ENCODE measurements at places on chromosomes 5 and 9. TPM values are rescaled to one million over a fixed set of nuclear protein-coding genes. Genes with fewer than 3 reads are reported as not detected.

COL15A1 gene
- polyA plus RNA-seq: 25.9 TPM

RXFP3 gene
- polyA plus RNA-seq: 0.33 TPM

NOP16 gene
- 31.5 TPM for polyA plus RNA-seq

IL5 gene
- polyA plus RNA-seq: not detected

CAPSL gene
- polyA plus RNA-seq: 6.9 TPM

GABRA1 gene
- polyA plus RNA-seq: not detected

SCGB3A1 gene
- 2.4 TPM for polyA plus RNA-seq

SLC25A2 gene
- polyA plus RNA-seq: 0.19 TPM

FRMD3 gene
- 20.3 TPM for polyA plus RNA-seq

IL7R gene
- polyA plus RNA-seq: 0.89 TPM
